ENCODE measurements at places on chromosomes 6 and 20.

- no peak for DNase-seq
Observed at GRCh38 chr6:37614491-37614890, 83.2 kb downstream of the MDGA1 start.

DNA sequence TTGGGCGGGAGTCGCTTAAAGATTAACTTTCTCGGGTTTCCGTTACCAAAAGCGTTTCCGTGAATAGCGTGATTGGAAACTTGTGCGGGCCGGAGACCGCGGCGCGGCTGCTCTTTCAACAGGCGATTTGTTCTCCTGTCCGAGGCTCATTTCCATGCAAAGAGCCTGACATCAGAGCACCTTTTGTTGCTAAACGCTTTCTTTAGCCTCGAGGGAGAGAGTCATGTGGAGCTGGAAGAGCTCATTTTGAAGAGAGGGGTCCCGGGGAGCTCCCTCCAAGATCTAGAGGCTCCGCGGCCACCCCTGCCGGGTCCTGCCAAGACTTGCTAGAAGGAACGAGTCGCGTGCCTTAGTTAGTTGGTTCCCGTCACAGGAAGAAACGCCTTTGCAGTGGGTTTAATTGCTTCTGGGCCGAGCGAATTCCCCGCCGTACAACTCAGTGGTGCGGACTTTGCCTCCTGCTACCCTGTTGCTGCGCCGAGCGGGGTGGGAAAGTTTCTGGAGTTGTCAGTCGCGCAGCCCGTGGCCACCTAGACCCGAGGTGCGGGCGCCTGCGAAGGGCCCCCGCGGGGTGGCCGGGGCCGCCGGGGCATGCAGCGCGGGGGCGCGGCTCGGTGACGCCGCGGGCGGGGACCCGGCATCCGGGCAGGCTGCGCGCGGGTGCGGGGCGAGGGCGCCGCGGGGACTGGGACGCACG, at the start of gene SASH1:
TSS of gene SASH1 (plus strand) at position 489 of the 697 bp plus-strand sequence. CDS start 230 bp downstream, outside the sequence.
- DNase-seq, result no peak

GRCh38 chr6:33199687-33200218, 712 bp downstream of the RXRB start:
- DNase-seq, result no peak

DNA sequence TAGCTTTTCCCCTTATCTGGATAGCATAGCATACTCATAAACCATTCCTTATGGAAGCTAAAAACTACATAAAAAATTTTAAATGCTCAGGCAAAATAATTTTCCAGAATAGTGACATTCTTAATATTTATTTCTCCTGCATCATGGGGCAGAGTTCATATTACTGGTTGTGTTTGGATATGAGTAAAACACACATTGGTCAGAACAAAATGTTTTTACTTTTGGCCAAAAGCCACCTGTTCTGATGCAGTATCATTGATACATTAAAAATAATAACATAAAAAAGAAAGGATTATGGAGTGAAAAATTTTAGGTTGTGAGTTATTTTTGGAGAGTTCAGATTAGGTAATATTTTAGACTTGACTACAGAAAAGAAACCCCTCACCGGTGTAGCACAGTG, 33.6 kb downstream of the TRAM2 start:
- no peak for DNase-seq

DNA sequence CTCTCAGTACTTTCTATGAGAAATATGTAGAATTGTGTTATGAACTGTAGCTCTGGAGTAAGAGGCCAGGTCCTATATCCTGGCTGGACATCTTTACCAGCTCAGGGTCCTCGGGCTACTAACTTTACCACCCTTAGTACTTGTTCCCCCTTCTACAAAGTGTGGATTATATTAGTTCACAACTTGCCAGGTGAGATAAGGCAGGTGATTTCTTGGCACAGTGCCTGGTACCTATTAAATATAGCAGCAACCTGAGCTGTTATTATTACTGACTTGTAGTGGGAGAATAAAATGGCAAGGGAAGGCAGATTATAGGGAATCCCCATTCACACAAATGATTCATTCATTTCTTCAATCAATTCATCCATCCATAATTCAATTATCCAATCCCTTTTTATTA, 150.1 kb downstream of the DOK5 start:
- DNase-seq, result no peak

DNA sequence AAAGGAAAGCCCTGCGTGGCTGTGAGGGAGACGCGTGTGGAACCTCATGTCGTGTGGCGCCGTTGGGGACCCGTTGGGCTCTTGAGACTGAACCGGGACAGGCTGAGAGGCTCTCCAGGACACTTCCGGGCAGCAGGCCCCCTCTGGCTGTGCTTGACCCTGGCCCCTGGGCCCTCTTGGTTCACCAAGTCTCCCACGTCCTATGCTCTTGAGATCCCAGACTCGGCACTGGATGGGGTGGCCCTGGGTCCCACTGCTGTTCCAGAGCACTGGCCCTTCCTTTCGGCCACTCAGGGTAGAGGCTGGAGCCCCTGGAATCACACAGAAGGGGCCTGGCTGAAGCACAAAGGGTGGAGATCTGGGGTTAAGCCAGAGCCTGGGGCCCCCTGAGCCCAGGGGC, 30.4 kb downstream of the NTSR1 start:
- DNase-seq, result no peak

Data from activated T-cell treated with anti-CD3 and anti-CD28 coated beads, Interleukin-2, amount 50 U/mL, for 1 hour (primary cell).